Activated CD8-positive, alpha-beta memory T cell treated with anti-CD3 and anti-CD28 coated beads for 4 hours (primary cell): ENCODE measurements at places on chromosomes 6 and 20.

DNA sequence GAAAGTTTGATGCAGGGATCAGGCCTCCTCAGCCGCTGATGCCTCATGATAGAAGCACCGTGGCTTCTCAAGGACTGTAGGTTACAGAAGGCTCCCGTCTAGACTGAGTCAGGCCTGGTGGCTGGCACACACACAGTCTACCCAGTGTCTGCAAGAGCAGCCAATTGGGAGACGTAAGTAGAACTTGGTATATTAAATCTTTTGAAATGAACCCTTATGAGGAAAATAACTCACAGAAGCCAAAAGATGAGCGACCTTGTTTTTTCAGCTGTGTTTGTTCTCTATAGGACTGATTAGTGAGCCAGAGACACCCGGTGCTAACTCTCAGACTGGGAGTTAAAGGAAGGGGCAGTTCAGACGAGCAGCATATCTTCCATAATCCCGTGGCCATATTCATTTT lies 5.9 kb upstream of the PDE10A start:
- DNase-seq = no peak

- DNase-seq = no peak
Observed at GRCh38 chr6:62968834-62969233, 242.4 kb upstream of the FKBP1C start.

GRCh38 chr20:21702553-21703470 lies 2.7 kb upstream of the PAX1 start:
- no peak for DNase-seq

DNA sequence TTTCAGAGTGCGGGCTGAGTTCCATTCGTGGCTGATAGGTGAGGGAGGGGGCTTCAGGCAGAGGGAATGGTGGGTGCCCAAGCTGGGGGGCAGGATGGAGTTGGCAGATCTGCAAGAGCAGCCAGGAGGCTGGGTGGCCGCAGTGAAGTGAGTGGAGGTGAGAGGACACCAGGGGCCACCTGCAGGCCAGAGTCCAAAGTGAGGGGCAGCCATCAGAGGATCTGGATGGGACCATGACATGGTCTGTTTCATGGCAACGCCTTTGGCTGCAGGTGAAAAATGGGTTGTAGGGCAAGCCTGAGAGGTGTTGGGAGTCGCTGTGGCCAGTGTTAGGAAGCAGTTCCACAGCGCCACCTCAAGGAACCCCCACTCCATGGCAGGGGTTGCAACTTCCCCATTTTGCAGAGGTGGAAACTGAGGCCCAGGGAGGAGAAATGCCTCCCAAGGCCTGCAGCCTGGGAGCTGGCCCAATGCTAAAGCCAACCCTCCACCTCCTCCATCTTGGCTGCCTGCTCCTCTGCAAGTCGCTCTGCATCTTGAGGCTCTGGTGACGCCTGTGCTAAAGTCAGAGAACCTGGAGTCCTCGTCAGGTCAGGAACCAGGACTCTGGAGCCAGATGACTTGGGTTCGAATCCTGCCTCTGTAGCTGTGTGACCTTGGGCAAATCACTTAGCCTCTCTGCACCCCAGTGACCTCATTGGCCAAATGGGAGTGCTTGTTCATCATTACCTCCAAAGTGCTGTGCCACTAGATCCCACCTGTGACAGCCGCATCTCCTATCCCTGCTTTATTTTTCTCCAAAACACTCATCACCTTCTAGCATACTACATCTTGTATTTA lies 153.8 kb downstream of the CEBPB start:
- no peak for DNase-seq

DNA sequence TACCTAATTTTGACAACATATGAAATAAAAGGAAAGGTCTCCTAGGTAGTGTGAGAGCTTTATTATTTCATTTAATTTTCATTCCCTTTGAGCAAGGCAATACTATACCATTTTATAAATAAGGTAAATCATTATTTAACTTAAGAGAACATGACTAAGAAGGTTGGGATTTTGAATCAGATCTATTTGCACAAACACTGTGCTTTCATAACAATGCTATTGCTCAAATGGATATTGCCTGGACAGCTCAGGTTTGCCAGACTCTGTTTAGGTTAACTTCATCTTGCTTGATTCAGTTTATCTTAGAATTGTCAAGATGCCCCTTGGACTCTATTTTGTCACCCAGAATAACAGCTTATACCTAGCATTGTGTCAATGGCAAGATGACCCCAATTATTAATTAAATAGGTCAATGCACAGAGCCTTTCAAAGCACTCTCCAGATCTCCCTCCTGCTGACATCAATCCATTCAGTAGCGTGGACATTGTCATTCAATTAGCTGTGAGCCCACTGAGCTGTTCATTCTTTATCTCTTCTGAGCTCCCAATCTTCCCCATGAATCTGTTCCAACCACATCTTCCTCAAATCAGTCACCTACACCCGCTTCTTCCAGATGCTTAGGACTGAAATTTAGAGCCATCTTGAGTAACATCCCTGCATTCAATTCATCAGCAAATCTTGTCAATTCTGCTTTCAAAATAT lies 42.1 kb upstream of the TMEM30A start:
- DNase-seq = no peak
